Amniotic epithelial cell (primary cell): ENCODE measurements at places on chromosomes 5 and 9.

DNA sequence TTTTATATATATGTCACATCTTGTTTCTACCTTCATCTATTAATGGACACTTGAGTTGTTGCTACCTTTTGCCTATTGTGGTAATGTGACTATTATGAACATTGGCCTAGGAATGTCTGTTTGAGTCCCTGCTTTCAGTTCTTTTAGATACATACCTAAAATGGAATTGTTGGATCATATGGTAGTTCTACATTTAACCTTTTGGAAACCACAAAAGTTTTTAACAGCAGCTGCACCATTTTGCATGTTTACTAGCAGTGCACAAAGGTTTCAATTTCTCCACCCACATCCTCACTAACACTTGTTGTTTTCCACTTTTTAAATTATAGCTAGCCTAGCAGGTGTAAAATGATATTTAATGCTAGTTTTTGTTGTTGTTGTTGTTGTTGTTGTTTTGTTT lies 88.4 kb downstream of the GALNT10 start:
- DNase-seq, result no peak

DNA sequence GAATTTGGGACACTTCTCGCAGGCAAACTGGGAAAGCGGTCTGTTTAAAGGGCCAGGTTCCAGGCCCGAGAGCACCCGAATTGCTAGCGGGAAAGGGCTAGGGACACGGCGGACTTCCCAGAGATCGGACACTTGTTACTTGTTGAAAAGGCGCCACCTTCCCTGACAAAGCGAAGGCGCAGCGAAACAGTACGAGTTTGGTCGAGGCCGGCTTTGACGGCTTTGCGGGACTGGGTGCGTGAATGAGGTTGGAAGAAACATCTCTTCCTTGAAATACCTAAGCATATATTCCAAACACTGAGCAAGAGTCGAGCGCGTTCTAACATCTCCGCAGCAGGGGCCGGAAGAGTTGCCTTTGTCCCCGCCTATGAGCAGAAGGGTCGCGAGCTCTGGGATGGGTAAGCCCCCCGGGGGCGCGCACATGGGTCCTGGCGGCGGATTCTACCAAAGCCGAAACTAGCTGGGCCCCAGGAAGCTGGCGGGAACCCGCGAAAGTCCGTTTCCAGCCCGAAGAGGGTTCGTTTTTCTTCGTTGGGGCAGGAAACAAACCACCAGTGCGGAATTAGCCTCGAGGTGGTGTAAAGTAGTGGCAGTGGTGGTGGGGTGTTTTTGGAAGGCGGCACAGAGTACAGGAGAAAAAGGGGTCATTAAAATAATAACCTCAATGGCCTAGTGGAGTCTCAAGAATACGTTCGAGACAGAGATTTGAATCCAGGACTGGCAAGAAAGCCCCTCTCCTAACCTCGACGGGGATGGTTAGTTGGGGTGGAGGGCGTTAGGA lies 1.5 kb downstream of the GDNF start:
- peak; percentile 14 for DNase-seq

DNA sequence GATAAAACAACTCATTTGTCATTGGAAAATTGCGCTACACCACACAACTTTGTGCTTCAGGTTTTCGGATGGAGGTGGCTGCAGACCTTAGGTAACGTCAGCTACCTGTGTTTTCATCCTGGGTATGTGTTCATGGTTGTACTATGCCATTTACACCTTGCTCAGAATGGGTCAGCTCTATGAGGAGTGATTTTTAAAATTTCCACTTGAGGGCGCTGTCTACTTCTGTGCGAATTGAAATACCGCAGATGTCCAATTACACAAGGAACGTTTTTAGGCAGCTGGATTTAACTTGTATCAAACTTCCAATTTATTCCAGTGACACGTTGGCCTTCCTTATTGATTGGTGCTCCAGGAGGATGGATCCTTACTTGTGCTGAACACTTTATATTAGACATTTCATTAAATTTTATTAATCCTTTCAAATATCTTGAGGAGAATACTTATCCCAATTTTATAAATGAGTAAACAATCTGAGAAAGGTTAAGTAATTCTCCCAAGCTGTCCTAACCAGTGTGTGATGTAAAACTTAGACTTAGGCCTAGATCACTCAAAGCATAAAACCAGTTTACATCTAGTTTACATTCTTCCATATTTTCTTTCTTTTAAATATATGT lies 23.4 kb downstream of the DMRTA1 start:
- peak; percentile 32 for DNase-seq

DNA sequence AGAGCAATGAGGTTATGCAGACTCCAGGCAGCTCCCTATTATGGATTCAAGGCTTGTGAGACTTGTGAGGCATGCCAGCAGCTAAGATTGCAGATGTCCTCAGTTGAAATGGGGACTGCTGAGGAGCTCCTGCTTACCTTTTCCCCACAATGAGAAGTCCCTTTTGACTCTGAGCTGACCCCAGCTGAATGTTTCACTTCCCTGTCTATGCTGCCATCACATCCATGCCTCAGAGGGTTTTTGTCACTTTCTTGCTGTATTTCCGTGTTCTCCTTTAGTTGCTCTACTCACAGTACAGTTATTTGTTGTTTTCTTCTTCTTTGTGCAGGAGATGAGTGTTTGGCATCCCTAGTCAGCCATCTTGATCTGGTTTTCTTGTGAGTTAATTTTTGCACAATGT lies 18.8 kb upstream of the OR2S2 start:
- DNase-seq, result no peak

DNA sequence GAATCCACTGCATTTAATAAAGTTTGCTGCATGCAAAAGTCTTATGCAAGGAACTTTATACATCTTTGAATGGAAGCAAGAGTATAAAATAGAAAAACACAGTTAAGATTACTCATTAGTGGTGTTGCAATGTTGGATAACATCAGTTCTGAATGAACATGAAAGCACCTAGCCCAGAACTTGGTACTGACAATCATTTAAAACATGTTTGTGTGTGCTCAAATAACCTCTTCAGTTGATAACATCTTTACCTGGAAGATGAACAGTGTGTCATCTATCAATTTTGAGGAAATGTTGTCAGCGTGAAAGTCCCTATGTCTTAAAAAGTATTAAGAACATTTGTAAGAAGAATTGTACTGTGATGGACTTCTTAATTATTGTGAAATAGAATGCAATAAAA lies 370.4 kb upstream of the GRAMD2B start:
- DNase-seq, result peak; percentile 36

DNA sequence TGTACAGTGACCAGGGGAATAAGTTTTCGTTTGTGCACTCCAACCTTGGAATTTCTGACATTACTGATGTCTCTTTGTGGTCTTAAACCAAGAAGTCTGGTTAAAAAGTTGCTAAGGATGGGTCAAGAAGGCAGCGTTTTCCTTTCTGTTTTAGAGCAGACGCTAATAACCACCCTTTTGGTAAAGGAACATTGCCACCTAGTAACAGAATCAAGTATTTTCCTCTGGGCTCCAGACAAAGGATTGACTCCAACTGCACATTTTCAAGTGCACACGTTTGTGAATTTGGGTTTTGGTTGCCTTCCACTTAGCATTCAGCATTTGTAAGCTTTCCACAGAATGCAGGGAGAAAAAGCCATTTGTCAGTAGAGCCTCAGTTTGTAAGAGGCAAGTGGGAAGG lies 22.2 kb upstream of the CEP78 start:
- DNase-seq, result peak; percentile 63

DNA sequence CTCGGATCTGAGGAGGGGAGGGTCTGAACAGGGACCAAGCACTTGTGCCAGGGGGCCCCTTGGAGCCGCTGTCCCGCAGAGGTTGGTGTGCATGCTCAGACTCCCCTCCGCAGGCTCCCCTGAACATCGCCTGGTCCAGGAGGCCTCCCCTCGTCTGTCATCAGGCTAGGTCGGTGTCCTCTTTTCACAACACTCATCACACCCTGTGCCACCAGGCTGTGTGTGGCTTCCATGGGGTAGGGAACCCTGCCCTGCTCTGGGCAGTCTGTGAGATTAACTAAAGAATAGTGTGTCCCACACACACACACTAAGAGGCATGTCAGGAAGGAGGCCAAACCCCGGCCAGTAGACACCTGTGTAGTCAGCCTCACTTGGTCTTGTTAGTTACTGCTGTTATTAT lies 119.3 kb downstream of the C5orf15 start:
- DNase-seq, result no peak

DNA sequence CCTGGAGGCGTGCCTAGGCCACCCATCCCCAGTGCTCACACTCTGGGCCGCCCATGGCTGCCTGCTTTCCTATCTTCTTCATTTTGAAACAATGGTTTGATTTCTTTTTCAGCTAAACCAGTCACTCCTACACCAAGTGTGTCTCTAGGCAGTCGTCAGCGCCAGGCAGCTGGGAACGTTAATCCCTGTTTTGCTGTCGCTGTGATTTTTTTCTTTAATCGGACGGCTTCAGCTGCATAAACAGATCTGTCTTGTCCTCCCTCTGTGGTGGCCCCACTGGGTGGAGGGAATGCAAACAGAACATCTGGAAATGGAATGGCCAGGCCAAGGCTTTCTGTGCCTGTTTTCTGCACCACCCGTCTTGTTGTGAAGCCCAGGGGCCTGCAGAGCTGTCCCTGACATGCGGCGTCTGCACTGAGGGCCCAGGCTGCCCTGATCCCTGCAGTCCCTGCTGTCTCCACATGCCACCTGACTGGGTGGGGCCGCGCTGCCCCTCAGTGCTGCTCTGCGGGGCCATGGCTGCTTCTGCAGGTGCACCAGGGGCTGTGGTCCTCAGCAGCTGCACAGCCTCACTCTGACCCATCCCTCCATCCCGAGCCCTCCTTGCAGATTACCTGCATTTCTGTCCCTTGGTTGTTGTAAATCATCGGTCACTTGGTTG lies 51.5 kb downstream of the WNK2 start:
- no peak for DNase-seq

DNA sequence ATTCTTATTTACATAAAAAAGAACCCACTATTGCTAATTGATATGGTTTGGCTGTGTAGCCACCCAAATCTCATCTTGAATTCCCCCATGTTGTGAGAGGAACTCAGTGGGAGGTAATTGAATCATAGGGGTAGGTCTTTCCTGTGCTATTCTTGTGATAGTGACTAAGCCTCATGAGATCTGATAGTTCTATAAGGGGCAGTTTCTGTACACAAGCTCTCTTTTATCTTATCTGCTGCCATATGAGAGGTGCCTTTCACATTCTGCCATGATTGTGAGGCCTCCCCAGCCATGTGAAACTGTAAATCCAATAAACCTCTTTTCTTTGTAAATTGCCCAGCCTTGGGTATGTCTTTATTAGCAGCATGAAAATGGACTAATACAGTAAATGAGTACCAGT lies 58.2 kb upstream of the PRR16 start:
- DNase-seq, result peak; percentile 84

DNA sequence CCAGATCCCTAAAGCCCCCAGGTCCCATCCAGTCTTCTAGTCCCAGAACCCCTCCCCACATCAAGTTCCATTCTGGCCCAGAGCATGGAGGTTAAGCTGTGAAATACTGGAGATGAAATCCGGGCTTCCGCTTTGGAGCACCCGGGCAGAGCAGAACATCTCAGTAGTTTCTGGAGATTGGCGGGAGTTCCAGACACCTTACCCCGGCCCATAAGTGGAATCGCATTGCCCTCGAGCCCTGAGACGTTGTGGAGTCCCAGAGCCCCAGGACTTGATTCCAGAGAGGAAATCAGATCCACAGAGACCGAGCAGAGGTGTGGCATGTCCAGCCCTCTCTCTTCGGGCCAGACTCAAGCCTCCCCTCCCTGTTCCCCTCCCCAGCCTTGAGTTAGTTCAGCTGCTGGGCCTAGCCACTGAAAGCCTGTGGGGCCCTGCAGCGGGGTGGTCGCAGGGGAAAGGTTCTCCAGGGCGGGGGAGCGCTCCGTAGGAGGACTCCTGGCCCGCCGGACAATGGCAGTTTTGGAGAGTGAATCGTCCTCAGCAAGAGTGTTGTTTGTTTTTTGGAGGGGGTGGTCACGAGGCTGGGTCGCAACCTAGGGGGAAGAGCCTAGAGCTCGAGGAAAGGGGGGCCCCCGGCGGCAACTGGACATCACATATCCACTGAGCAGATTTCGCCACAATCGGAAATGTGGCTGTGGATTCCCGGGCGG lies 1.0 kb upstream of the PAX5 start:
- DNase-seq, result no peak

GRCh38 chr9:76557674-76558225 lies 98.8 kb downstream of the GCNT1 start:
- peak; percentile 55 for DNase-seq

DNA sequence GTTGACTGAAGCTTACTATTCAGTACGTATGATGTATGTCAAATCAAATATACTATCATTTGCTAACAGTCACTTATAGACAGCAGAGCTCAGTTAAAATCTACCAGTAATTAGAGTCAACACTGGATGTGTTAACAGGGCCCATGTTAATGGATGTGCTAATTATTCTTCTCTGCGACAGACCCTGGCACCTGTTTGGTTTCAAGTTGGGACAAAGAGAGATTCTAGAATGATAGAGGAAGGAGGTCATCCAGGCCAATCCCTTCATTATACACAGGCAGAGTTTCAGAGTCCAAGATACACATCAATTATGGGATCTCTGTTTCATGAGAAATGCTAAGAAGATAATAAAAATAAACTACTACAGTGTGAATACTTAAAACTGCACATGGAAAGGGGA lies 615.0 kb downstream of the ZNF608 start:
- DNase-seq, result no peak

DNA sequence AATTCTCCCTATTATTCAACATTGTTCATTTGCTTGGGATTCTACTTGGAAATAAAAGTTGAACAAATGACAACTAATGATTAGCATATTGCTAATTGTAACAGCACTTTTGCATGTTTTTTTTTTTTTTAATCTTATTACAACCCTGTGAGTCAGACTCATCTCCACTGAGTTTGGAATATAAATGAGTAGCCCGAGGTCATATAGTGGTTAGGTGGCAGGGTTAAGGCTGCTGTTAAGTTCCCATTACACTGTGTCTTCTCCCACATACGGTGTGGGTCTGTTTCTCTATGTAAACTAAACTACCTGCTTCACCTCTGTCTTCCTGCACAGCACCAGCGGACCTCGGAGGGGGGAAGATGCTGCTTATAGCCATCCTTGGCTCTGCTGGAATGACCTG lies 92.4 kb downstream of the EQTN start:
- DNase-seq, result peak; percentile 17

DNA sequence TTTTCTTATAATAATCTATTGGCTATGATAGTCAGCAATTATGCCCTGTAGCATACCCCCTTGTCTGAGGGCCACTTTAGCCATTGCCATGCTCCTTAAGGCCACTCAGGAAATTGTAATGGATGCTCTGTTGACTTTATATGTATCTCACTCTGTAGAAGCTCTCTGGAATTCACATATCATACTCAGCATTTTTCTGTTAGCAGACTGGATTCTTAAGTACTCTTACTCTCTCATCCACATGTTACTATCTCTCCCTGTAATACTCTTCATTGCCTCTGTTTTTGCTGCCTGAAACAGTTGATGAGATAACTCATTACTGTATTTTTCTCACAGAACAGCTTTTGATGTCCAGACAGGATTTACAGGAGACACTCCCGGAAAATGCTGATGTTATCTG lies 24.2 kb downstream of the TMEM232 start:
- no peak for DNase-seq

- DNase-seq, result peak; percentile 42
Measured at GRCh38 chr9:110427497-110428104, 89.9 kb upstream of the TXNDC8 start.

DNA sequence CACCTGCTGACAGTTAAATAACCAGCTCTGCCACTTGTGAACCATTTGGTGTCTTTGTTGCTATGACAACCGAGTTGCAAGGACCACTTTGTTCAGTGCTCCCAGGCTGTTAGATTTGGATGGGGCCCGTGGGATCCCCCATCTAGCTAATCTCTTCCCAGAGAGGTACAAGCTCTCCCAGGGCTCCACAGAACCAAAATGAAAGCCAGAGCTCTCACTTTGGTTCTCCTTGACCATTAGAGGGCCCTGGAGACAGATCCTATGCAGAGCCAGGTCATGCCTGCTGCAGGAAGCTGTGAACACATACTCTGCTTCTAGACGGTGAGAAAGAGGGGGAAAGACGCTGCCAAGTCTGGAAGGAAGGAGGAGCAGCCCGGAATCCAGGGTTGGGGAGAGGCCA lies 224.6 kb downstream of the GABBR2 start:
- DNase-seq, result peak; percentile 33
